RKO (cell line): ENCODE measurements at places on chromosomes 6 and 20.

- DNase-seq: peak; percentile 86
These were observed 65.2 kb downstream of the CDS2 start for GRCh38 chr20:5191829-5192569.

DNA sequence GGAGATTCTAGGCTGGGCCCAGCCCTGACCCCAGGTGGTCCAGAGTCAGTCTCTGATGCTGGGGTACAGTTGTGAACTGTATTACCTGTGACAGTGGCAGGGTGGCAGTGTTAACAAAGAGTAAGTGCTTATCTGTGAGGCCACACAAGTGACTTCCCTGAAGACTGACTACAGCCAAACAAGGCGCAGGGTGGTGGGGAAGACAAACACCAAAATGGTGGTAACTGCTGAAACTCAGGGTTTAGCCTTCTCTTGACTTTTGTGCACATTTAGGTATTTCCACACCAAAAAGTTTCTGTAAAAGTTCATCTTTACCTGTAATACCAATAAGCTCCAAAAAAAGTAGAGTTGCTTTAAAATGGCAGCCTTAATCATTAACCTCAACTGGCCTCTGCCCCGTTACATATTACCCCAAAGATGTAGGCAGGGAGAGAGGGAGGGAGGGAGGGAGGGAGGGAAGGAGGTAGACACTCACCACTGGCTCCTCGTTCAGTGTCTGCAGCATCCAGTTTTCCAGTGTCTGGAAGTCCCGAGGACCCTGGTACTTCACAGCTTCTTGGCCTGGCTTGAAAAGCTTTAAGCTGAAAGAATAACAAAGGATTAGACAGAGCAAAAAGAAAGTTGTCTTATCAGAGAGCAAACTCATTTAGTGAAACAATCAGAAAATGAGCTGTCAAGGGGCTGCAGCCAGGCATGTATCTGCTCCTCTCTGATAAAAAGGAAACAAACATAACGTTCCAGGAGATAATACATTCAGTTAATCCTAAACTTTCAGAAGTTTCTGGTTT is 11.3 kb downstream of the TXNDC5 start:
- no peak for DNase-seq

GRCh38 chr6:68653074-68653705 is 18.1 kb downstream of the ADGRB3 start:
- DNase-seq: peak; percentile 1

GRCh38 chr6:36774331-36774730 is 64.9 kb downstream of the CPNE5 start:
- no peak for DNase-seq
